ENCODE measurements at places on chromosomes 1 and 21.

DNA sequence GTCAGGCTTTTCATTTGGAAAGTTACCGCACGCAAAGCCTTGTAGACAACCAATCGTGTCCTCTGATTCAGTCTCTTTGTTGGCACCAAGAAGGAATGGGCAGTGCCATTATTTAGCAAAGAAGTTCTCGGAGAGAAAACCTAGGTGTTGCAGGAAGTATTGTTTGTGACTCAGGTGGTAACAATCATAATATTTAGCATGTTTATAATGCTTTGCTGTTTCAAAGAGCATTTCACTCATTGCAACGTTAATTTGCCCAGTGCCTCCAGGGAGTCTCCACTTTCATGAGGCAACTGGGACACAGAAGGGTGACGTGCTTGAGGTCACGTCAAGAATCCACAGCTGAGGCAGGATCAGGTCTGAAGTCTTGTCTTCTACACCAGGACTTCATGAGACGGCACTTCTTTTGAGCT lies 31.4 kb downstream of the STPG1 start:
- DNase-seq, result no peak

DNA sequence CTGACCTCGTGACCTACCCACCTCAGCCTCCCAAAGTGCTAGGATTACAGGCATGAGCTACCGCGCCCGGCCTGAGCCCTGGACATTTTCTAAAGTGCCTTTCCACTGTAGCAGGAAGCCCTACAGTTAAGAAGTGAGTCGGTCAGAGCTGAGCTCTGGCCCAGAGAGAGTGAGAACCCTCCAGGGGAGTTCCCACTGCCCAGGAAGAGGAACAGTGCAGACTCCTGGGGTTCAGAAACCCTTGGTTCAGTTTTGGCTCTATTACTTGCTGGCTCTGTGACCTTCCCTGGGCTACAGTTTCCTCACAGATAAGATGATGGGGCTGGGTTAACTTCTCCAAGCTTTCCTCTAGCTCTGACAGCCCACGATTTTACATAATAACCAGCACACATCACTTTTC lies 20.9 kb downstream of the SLC9A1 start:
- no peak for DNase-seq

GRCh38 chr1:223264983-223265908 lies 98.7 kb downstream of the SUSD4 start:
- DNase-seq, result no peak

DNA sequence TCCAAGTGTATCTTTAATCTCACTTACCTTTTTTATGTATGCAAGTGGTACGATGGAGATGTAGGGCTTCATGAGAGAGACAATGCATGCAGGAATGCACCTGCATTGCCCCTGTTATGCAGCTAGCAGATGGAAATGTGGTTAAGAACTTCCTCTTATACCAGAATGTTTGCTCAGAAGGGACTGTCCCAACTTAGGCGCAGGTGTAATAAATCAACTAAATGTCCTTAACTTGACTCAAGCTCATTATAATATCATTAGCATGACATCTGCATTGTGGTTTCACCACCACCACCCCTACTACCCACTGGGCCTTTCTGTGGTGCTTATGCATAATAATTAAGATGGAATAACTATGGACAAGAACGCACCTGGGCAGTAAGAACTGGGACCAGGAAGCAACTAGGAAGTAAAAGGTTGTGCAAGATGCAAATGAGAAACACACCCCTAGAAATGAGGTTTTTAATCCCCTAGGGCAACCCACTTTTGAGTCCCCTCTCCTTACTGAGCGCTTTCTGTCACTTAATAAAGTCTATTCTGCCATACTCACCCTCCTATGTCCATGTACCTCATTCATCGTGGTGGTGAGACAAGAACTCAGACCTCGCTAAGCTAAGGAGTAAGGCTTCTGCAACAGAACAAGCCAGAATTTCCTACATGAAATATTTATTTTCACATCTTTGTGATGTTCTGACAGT lies 1103.3 kb upstream of the B3GALT2 start:
- no peak for DNase-seq

DNA sequence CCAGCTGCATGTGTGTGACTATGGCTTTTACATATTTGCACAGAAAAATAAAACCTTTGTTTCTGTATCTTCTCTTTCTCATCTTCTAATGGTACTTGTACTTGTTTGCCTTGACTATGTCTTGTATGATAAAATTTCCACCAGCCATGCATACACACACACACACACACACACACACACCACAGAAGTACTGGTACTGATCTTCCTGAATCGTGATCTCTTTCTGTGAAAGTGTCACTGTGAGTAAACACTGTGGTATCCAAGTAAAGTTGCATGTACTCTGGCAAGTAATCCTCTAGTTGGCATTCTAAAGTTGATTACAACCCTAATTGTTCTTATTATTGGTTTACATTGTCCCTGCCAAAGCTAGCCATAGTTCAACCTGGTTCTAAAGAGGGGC lies 176.7 kb downstream of the CRB1 start:
- no peak for DNase-seq

- no peak for DNase-seq
Observed at GRCh38 chr1:88983791-88984559, 8.5 kb downstream of the KYAT3 start.

GRCh38 chr1:68785328-68785727 lies 288.4 kb upstream of the DEPDC1 start:
- no peak for DNase-seq

DNA sequence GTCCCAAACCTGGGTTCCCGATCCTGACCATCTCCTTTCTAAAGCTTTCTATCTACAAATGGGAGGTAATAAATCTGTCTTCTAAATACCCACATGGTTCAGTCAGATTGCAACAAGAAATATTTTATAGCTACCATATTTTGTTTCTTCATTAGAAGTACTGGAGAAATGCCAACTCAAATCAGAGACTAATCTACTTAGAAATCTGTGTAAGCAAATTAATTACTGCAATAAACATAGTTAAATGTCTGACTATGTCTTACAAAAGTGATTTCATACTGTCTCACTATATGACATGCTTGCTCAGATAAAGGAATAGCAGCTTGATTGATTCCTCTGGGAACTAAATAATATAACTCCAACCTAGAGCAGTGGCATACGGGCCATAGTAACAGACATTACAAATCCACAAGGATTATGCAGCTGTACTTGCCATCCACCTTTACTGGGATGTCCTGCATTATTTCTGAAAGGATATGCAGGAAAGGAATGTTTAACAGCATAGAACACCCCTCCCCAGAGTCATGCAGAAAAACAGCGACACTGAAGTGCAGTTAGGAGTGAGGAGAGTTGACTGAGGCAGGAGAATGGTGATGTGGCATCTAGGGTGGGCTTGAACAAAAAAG lies 80.3 kb downstream of the PCNX2 start:
- no peak for DNase-seq

DNA sequence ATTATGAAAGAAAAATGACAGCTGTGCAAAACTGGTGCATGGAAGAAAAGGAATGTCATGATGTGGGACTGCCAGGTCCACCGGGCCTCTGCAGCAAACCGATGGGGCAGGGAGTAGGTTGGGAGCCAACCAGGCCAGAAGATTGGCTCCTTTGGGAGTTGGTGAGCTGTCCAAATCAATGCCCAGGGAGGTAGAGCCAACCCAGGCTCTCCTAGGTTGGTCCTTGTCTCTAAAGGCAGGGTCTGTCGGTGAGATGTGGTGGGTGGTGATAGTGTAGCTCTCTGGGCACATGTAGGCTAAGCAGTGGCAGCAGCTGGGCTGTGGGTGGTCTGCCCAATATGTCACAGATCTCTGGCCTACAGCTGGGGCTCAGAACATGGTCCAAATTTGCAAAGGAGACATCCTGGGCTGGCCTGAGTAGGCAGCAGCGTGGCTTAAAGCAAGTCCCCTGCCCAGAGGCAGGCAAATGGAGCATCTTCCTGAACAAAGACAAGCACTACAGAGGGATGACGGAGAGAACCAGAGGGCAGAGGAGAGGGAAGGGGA lies 61.2 kb upstream of the PRDX6 start:
- DNase-seq, result no peak

GRCh38 chr21:46158666-46159300 lies 3.4 kb upstream of the FTCD start:
- DNase-seq, result no peak

- no peak for DNase-seq
Observed at GRCh38 chr1:93625582-93626327, 55.9 kb downstream of the BCAR3 start.
